ENCODE measurements at places on chromosomes 3 and 15.

- no peak for DNase-seq
Measured at GRCh38 chr15:38050529-38051448, 116.3 kb downstream of the TMCO5A start.

DNA sequence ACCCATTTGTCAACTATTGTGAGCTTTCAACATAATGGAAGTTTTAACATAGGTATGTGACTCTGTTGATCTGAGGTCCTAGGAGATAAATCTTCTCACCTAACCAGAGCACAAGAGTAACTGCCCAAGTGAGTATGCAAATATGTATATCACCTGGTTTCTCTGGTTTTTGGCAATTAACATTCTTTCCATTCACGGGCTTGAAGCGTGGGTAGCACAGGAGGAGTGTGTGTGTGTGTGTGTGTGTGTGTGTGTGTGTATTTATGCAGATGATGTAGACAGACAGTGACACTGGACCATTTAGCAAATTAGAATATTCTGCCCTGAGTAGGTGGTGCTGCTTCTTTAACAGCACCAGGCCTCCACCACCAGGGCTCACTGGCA, 15.0 kb downstream of the EPHB1 start:
- DNase-seq: no peak

GRCh38 chr15:90287101-90287500, 21.6 kb downstream of the NGRN start:
- DNase-seq: no peak

- DNase-seq: no peak
Measured at GRCh38 chr15:46296797-46297196, 662.0 kb downstream of the SQOR start.

- DNase-seq: no peak
Measured at GRCh38 chr3:72606005-72606800, 242.0 kb downstream of the SHQ1 start.

DNA sequence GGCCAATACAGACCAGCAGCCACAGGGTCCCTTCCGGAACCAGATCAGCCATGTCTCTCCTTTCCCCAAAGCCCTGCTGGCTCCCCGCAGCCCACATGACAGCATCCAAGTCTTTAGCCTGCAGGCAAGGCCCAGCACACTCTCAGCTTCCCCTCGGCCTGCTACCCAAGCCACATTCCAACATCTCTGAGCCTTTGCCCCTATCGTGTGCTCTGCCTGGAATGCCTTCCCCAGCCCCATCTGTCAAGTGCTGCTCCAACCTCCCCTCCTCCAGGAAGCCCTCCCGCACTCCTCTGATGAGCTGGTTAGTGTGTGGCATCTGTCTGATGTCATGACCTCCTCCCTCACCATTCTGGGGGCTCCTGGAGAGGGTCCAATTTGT, 8.5 kb downstream of the PLXND1 start:
- DNase-seq: no peak

DNA sequence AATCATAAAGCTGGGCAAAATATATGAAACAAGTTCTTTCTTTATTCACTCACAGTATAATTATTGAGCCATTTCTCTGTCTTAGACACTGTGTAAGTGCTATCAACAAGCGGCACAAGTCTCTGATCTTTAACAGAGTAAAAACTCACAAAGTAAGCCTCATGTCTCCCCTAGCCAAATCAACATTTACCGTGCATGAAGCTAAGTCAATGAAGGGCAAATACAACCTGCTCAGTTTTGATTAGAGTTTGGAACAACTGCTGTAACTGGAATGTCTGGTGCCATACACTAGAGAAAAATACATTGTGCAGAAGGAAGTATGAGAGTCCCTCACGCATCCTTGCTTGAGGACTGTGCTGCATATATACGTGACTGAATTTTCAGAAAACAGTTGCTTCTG, 291.0 kb upstream of the EPHA3 start:
- DNase-seq: no peak

DNA sequence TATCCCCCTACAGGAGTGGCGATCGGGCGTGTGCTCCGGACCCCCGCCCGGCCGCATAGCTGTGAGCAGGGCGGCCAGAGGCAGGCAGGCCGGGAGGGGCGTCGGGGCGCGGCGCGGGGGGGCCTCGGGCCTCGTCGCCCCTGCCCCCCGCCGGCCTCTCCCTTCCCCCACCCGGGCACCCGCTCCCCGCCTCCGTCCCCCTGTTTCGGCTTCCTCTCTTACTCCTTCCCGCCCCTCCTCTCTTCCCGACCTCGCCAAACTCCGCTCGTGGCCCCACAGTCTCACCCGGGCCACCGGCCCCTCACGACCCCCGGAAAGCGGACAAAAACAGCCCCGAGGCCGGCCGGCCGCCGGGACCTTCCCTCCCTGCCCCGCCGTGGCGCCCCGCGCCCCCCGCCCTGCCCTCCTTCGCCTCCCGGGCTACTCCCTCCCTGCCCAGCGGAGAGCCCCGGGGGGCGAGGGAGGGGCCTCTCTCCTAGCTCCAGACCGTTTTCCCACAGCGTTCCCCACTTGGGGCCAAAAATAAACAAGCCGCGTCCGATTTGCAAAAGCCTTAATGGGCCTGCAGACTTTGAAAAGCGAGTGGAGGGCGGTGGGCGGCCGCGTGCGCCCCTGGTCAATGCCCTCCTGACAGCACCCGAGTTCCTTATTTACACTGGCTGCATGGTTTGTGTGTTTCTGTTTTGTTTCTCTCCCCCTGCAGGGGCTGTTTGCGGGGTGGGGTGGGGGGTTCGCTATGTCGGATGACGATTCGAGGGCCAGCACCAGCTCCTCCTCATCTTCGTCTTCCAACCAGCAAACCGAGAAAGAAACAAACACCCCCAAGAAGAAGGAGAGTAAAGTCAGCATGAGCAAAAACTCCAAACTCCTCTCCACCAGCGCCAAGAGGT, 1.0 kb downstream of the UBE2E1 start:
- no peak for DNase-seq

DNA sequence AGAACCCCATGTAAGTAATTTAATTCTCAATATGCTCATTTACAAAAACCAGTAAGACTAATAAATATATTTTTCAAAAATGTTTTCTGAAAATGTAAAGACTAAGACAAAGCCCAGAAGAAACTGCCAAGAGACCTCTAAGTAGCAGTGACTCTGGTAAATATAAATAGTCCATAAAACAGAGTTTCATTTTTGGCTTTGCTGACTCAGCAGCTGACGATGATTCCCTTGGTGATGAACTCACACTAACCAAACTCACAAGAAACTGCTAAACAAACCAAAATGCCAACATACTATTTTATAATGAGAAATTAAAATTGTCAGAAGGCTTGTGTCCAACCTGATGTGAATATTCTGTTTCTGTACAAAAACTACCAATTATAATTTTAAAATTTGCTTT, 31.5 kb upstream of the IMPG2 start:
- DNase-seq: no peak

GRCh38 chr3:23105048-23105447, 98.1 kb upstream of the UBE2E2 start:
- DNase-seq: no peak

GRCh38 chr3:10154335-10155122, 10.2 kb upstream of the IRAK2 start:
- DNase-seq: no peak

GRCh38 chr3:44363591-44363990, 25.0 kb downstream of the TCAIM start:
- no peak for DNase-seq

- no peak for DNase-seq
Measured at GRCh38 chr3:177764933-177765332, 567.7 kb upstream of the TBL1XR1 start.

- no peak for DNase-seq
Measured at GRCh38 chr3:131079086-131079485, 52.4 kb downstream of the NEK11 start.

DNA sequence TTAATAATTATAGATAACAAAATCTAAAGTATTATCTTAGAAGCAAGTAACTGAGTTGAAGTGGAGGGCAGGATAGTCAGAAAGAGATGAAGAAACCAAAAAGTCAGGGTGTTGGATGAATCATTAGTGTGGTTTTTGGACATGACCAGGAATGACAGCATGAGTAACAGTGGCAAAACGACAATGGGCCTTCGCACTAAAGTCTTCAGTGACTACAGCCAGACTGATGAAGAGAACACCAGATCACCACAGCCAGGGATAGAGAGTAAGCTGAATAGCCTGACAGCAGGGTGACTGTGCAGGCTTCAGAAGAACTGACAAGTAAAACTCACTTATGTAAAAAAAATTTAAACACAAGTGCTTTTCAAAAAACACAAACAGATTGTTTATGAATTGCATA, 96.0 kb upstream of the MELTF start:
- no peak for DNase-seq

GRCh38 chr3:161854232-161854771, 357.7 kb downstream of the OTOL1 start:
- DNase-seq: no peak

DNA sequence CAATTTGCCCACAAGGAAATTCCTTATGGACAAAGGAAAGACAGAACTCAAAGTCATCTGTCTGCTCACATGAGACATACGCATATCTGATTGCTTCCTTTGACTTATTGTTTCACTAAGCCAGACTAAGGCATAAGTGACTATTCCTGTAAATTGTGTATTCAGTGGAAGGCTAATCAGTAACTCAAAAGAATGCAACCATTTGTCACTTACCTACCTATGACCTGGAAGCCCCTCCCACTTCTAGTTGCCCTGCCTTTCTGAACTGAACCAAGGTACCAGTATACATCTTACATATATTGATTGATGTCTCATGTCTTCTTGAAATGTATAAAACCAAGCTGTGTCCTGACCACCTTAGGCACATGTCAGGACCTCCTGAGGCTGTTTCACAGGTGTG, 53.5 kb upstream of the PROK2 start:
- no peak for DNase-seq

- DNase-seq: no peak
Measured at GRCh38 chr15:31317421-31318327, 9.0 kb upstream of the KLF13 start.

DNA sequence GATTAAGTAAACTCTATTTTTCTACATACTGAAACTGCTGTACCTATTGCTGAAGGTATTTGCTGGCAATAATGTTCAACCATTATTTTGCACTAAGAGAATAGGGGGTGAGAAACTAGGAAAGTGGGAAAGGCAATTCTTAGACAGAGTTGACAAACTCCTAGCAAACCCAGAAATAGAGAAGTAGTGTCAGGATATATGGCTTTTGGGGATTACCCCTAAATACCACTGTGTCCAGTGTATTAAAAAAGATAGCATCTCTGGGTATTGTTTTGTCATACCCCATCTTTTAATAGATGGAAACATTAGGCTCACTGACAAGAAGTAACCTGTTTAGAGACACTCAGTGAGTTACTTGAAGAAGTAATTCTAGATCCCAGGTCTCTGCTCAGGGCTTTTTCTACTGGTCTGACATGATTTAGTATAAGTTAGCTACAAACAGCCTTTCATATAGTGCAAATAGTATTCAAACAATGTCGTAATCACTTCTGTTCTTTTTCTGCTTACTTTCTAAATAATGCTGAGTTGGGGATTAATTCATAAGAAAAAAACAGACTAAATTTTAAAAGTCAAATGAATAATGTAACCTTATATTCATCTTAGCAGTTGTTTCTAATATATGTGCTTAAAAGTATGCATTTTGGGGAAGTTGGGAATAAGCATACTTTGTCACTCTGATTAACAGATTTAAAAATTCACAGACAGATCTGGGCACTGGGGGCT, 107.2 kb downstream of the IL1RAP start:
- no peak for DNase-seq

GRCh38 chr3:149000206-149000745, 8.9 kb downstream of the GYG1 start:
- no peak for DNase-seq

GRCh38 chr3:172359231-172359630, 89.0 kb downstream of the GHSR start:
- no peak for DNase-seq

GRCh38 chr3:17850448-17850847, 108.0 kb upstream of the TBC1D5 start:
- DNase-seq: no peak

GRCh38 chr15:64209680-64210334, 47.0 kb upstream of the PPIB start:
- no peak for DNase-seq

DNA sequence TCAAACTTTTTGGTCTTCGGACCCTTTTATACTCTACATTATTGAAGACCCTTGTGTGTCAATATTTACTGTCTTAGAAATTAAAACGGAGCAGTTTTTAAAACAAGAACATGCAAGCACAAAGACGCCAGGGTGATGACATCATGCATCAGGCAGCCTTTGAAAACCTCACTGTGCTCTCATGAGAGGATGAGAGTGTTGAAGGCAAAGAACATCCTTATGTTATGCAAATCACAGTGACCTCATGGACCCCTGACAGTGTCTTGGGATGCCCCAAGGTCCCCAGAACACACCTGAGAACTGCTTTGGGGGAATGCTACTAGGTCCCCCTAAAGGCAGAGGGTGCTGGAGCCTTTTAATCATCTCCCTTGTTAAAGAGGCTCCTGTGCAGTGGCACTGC, 51.6 kb downstream of the CHDH start:
- DNase-seq: no peak

GRCh38 chr3:134068429-134068828, 38.7 kb upstream of the SLCO2A1 start:
- no peak for DNase-seq

- DNase-seq: no peak
Measured at GRCh38 chr3:149363053-149363452, 14.4 kb downstream of the TM4SF1 start.

- DNase-seq: no peak
Measured at GRCh38 chr3:155129396-155129795, 49.3 kb downstream of the MME start.

DNA sequence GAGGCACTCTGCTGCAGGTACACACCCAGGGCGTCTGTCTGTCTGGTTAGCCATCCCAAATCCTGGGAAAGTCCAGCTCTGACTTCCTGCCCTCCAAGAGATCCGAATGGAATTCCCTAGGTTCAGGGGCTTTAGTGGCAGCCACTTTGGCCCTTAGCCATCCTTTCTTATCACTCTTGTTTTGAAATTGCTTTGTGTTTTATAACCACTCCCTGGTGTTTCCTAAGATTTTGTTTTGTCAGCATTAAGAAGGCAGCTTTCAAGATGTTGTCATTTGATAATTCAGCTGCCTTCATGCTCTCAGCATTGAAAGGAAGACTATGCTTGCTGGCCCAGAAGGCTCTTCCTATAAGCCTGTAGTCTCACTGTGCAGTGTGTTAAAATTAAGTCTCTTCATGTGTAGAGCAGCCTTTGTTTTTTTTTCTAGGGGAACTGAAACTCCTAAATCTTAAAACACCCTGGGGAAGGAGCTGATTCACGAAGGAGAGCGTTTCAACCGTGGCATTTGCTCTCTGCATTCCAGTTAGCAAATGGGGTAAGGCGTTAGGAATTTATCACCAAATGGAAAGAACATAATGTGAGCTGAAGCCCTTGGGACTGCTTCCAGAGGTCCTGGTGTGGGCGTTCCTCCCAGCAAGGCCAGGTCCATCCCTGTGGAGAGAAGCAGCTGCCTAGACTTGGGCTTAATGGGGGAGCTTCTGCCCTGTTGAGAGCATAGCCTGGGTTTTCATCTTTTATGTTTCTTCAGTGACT, 14.2 kb upstream of the CLEC3B start:
- DNase-seq: no peak

DNA sequence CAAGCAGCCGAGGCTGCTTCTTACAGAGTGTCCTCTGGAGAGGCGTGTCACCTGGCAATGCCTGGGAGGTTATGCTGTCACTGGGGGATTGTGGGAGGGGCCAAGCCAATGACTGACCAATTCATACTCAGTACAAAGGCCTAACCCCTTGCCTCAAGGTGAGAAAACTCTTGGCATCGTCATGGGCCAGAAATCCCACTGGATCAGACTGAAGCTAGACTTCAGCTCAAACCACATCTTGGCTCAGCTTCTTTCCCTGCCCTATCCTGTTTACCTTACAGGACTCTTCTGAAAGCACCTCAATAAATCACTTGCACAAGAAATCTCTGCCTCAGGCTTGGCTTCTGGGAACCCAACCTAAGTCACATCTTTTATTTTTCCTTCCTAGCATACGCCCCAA, 9.5 kb downstream of the ANAPC13 start:
- DNase-seq: no peak
